ENCODE measurements at places on chromosomes 2 and 18.

GRCh38 chr2:54052825-54053718 lies 62.3 kb upstream of the ACYP2 start:
- no peak for DNase-seq

DNA sequence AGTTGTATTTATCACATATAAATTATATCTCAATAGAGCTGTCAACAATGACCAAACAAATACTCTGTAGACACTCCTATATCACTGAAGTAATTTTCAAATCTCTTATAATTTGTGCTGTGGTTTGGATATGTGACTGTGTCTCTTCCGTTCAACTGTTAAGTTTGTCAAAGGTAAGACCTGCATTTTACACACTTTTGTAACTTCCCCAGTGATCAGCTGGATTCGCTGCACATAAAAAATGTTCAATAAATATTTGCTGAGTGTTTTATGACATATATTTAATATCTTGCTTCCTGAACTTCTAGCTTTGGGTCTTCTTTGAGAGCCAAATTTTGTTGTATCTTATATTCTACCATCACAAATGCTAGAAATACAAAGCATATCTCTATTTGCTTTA lies 57.3 kb upstream of the ROCK1 start:
- DNase-seq: no peak

DNA sequence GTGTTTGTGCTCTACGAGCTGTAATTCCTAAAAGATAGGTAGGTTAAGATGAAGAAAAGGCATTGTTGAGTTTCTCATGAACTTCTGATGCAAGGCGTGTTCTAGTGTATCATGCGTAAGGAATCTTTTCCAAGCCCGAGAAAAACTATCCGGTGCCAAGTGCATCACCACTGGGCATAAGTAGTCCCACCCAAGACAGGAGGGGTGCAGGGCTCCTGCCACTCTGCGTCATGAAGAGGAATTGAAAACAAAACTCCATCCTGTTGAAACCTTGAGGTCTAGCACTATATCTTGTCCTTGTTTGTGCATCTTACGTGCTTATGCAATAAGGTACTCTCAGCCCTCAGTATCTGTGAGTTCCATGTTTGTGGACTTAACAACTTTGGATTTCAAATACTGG lies 45.7 kb downstream of the RAB31 start:
- no peak for DNase-seq

DNA sequence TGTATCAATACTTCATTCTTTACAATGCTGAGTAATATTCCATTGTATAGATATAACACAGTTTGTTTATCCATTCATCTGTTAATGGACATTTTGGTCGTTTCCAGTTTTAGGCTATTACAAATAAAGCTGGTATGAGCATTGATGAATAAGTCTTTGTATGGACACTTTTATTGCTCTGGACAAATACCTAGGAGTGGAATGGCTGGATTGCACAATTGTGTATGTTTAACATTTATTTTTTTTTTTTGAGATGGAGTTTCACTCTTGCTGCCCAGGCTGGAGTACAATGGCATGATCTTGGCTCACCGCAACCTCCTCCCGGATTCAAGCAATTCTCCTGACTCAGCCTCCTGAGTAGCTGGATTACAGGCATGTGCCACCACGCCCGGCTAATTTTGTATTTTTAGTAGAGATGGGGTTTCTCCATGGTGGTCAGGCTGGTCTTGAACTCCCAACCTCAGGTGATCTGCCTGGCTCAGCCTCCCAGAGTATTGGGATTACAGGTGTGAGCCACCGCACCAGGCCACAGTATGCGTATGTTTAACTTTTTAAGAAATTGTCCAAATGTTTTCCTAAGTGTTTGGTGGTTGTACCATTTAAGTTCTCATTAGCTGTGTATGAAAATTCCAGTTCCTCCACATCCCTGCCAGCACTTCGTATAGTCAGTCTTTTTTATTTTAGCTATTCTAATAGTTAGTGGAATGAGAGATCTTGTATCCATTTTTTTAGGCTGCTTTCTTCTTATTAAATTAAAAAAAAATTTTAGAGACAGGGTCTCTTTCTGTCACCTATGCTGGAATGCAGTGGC lies 194.9 kb upstream of the HAAO start:
- no peak for DNase-seq

GRCh38 chr2:133092571-133092970 lies 422.6 kb upstream of the LYPD1 start:
- DNase-seq: no peak
